Left forelimb (tissue), 1 donor: ENCODE measurements at places on chromosomes 6 and 20.

- no peak for DNase-seq
Measured at GRCh38 chr6:137711972-137712371, 155.1 kb upstream of the TNFAIP3 start.

DNA sequence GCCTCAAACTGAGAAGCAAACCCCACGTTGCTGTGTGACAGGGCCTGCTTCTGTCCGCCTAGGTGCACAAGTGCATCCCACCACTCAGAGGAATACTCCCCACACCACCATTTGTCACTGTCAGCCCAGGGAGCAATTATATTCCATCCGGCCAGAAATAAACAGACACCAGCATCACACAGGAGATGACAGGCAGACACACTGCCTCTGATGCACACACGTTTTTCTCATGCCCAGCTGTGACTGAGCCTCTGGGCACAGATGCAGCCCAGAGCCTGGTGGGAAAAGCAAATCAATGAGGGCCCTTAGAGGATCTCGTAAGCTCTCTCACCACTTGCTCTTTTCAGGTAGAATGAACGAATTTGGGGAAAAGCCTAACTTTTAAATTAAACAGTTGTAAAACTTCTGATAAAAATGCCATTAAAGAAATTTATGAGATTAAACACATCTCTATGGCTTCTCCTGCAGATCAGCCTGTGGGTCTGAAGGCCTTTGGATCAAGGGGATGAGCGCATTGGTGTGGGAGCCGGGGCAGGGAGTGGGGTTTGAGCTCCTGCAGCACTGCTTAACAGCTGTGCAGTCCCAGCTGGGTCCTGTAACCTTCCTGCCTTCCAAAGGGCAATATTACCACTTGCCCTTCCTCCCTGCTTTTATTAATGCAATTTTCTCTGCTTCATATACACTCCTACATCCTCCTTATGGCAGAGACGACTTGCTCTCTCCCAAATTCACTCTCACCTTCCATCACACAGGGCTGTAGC lies 624.3 kb downstream of the PTPRT start:
- no peak for DNase-seq

DNA sequence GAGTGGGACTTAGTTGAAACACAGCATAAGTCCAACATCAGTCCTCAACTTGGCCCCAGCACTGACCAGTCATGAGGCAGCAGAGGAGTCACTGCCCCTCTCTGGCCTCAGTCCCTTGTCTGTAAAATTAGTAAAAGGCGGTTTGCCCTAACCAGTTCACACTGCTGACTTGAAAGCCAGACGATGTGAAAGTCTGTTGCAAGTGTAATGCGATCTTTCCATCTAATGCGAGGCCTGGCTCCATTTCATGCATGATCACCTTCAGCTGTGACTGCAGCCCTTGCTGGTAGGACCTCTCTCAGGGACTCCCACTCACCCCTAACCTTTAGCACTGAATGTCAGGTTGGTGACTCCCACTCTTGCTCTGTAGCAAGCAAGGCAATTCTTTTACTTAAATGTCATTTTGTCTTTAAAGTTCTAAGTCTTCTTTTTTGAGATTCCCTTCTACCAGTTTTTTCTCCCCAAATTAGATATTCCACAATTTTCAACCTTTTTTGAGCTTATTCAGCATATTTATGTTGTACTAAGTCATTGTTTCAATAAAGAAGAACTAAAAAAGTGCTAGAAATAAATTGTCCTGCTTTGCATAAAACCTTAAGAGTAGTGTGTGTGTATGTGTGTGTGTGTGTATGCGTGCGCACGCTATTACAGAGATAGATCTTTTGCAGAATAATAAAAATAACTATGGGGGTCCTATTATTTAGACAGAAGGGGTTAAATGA lies 245.5 kb downstream of the PACRG start:
- DNase-seq = no peak

DNA sequence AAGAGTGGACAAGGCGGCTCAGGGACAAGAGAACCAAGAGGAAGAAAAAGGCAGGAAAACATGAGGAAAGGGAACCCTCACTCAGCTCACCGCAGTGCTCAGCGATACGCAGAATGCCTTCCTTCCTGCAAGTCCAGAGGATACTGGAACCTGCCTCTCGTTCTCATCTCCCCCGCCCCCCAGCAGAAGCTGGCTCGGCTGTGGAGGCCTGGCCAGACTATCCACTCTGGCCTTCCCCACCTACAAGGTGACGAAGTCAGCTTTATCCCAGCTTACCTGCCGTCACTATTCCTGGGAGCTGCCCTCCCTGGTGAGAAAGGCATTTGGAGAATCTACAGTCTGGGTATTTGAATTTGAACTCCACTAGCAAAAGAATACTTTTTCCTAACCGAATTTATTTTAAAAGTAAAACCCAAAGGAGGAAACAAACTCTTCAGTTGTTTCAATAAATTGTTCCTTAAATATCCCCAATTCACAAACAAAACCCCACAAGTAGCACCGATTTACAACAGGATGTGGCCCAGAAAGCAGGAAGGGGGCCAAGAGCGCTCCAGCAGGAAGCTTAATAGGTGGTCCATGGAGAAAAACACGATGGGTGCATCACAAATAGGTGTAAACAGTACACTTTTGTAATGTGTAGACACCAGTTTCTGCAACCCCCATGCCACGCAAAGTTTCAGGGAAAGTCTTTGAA lies 2.1 kb upstream of the DIDO1 start:
- peak; percentile 57 for DNase-seq

DNA sequence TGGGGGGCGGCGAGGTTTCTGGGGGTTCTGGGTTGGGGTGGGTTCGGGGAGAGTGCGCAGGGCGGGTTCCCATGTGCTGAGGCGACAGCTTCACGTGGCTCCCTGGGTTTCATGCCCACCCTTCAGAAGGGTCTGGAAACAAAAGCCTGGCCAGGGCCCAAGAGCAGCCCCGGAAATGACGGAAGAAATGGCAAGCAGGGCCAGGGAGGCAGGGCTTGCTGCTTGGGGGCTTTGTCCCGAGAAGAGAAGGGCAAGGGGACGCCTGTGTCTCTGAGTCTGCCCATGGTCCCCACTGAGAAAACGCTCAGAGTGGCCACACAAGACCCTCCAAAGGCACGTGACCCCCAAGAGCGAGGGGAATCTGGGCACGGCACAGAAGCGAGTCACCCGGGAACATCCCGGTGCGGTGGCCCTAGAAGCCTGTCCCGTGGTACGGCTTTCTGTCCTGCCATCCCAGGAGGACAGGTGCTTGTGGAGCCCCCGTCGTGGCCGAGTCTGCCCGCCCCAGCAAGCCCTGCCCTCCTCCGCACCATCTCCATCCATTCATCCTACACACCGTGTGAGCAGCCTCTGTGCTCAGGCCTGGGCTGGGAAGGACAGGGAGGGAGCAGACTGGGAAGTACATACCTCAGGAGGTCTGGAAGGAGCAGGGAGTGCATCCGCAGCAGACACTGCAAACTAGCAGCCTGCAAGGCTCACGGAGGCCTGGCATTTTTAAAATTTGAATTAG lies 9.0 kb downstream of the NPEPL1 start:
- DNase-seq = no peak

DNA sequence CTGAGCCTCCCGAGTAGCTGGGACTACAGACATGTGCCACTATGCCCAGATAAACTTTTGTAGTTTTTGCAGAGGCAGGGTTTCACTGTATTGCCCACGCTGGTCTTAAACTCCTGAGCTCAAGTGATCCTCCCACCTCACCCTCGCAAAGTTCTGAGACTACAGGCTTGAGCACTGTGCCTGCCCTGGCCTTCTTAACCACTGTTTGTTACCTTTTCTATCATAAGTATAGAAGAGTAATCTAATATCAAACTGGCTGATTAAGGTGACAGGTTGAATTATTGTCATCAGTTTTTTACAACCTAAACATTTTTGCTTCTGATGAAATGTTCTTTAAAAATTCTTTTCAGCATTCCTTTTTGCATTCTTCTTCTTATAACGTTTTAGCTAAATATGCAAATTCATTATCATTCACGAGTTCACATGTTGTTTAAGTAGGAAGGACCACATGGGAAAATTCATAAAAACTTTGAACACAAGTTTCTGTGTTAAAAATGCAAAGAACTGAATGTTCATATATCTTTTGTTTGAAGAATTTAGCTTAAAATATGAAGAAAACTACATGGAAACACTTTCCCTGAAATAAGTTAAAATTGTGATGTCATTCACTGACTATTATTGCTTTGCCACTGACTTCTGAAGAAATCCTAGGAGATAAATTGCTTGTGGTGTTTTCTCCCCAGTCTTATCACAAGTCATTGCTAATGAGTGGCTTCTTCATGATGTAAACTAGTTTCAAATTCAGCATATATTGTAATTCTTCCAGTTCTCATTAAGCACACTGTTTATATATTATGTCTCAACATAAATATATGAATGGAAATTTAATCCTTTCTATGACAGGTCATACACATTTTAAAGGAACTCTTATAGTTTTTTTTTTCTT lies 106.7 kb downstream of the ADGRB3 start:
- DNase-seq = no peak

DNA sequence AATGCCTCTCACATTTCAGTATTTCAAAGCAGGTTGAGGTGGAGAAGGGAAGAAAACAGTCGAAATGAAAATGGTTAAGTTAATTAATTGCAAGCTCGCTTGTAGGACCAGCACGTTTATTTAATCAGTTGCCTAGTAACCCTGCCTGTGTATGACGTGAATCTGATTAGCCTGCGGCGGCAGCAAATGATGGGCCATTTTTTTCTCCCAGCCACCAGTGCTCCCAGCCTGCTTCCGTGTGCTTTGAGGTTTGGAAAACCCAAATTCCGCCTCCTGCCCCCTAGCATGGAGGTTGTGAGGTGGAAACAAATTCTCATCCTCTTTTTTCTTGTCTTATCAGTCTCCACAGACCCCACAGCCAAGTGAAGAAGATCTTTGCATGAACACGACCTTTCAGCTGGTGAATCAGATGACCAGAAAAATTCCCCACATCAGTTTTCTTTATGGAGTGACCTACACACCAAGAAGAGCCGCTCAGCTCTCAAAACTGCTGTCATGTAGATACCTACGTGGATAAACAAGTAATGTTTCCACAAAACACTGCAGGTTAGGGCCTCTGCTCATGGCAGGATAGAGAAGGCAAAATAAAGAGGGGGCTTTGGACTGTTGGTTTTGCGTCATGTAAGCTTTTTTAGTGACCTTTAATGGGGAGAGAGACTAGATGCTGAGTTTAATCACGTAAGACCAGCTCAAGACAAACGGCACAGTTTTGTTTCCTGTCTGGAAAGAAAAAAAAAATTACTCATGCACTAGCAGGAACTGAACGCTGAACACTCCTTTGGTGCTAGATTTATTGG lies 572.9 kb upstream of the NOX3 start:
- DNase-seq = no peak

DNA sequence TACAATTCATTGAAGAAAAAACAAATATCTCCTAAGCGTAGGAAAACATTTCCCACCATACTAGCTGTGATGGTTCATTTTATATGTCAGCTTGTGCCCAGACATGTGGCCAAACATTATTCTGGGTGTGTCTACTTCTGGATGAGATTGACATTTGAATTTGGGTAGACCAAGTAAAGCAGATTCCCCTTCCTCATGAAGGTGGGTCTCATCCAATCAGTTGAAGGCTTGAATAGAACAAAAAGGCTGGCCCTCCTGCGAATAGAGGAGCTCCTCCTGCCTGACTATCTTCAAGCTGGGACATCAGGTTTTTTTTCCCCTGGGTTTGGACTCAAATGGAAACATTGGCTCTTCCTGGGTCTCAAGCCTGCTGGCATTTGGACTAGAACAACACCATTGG lies 113.6 kb downstream of the DHX35 start:
- no peak for DNase-seq

GRCh38 chr20:44222633-44223368 lies 12.2 kb upstream of the OSER1 start:
- DNase-seq = no peak

- DNase-seq = no peak
Measured at GRCh38 chr6:157519255-157520116, 138.5 kb downstream of the ZDHHC14 start.

- no peak for DNase-seq
Measured at GRCh38 chr20:47500554-47500953, 1.1 kb upstream of the NCOA3 start.

DNA sequence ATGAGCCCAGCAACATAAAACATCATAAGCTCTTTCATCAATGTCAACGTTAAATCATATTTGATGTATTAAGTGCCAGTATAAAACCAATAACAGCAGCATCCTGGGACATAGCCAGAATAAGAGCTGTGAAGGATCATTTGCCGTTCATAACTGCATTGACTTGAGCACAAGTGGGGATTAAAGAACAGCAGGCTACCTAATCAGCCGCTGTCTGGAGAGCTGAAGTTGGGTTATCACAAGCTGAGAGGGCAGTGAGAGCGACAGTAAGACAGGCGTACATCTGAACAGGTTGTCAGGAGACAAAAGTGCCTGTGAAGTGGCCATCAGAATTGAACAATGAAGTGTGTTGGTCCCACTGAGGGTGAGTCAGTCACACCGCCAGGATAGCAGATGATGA lies 269.6 kb downstream of the GRIK2 start:
- no peak for DNase-seq

GRCh38 chr6:145621776-145622175 lies 113.5 kb downstream of the EPM2A start:
- DNase-seq = no peak

GRCh38 chr6:157037165-157037564 lies 260.0 kb downstream of the ARID1B start:
- DNase-seq = no peak

DNA sequence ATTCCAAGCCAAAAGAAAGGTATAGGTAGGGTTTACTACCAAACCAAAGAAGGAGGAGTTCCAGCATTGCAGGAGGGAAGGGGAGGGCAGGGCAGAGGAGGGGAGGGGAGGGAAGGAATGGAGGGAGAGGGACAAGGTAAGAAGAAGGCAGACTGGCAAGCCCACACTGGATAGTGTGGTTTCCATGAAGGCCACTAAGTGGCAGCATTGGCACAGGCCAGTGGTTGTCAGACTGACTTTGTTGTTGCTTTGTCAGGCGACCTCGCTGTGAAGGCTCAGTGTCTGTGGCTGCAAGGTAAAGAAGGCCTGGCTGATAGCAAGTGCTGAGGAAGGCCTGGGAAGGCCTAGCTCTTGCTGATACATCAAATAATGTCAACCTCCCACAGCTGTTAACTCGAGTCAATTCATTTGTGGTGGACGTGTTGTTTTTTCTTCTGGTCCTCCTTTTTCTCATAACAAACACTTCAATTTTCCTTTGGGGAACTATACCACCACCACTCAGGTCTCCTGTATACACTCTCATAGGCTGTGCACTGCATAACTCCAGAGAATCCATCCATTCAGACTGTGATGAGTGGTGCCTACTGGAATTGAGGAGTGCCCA lies 7.7 kb upstream of the ZNF334 start:
- DNase-seq = no peak

DNA sequence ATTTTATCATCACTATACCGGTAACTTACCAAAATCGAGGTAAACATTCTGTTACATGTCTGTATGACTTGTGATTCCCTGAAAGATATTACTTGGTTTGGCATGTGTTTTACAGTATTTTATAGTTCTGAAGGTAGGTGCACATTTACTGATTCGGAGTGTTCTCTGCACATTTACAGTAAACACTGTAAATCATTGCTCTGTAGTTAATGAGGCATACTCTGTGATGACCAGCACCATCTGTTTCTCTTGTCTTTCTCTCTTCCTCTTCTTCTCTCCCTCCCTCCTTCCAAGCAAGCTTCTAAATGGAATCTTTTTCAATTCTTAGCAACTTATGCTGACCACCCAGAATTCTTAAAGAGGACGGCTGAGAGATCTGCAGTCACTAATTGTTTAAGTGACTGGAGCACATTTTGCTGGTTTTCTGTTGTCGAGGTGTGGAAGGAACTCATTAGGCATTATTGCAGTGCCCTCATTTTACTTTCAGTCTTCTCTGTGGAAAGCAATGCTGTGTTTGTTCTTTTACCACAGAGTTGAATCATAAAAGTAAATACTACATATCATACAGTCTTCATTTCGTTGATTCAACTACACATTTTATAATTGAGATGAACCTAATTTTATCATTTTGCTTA lies 126.5 kb downstream of the UTRN start:
- no peak for DNase-seq

- no peak for DNase-seq
Measured at GRCh38 chr6:111967131-111967530, 86.8 kb upstream of the CCN6 start.
